A549 treated with Hydrocortisone at 1 μM for 4 hours (cell line): ENCODE measurements at places on chromosomes 12 and 14. TPM values are rescaled to one million over a fixed set of nuclear protein-coding genes. Genes with fewer than 3 reads are reported as not detected.

Gene CD4
- not detected in 5 replicates for total RNA-seq

Gene COX8C
- total RNA-seq = not detected in 5 replicates

Gene ADGRD1
- 0.25 to 0.78 TPM (median 0.55 TPM) in 5 replicates for total RNA-seq

Gene PKP2
- total RNA-seq = 6.5 to 8.1 TPM (median 7.8 TPM) in 5 replicates

Gene SMCO2
- 0.25 TPM in 1 of 5 replicates, not detected in the others for total RNA-seq

Gene AQP6
- total RNA-seq = 0.13 TPM in 1 of 5 replicates, not detected in the others

Gene MVK
- 6.4 to 8.9 TPM (median 8.4 TPM) in 5 replicates for total RNA-seq

Gene TMEM119
- 0.17 to 0.20 TPM in 2 of 5 replicates, not detected in the others for total RNA-seq

Gene AGAP2
- 0.09 to 0.23 TPM (median 0.12 TPM) in 5 replicates for total RNA-seq

Gene LMNTD1
- total RNA-seq = not detected in 5 replicates

Gene FOXM1
- 84.5 to 96.5 TPM (median 91.4 TPM) in 5 replicates for total RNA-seq

Gene EID3
- 5.5 to 8.8 TPM (median 6.1 TPM) in 5 replicates for total RNA-seq

Gene SENP1
- 9.5 to 16.5 TPM (median 11.1 TPM) in 5 replicates for total RNA-seq

Gene LPAR5
- 0.58 to 1.0 TPM (median 0.70 TPM) in 5 replicates for total RNA-seq

Gene DTX3
- 16.2 to 18.9 TPM (median 18.6 TPM) in 5 replicates for total RNA-seq

Gene NOS1
- total RNA-seq = 0.46 to 0.63 TPM (median 0.51 TPM) in 5 replicates

Gene LIN7A
- total RNA-seq = 0.21 to 0.62 TPM (median 0.47 TPM) in 5 replicates

Gene SLC39A2
- total RNA-seq = not detected in 5 replicates

Gene FAIM2
- total RNA-seq = 0.02 TPM in 1 of 5 replicates, not detected in the others

Gene DYRK4
- total RNA-seq = 43.0 to 47.9 TPM (median 45.3 TPM) in 5 replicates

Gene EPYC
- total RNA-seq = not detected in 5 replicates

Gene CCDC196
- total RNA-seq = not detected in 5 replicates

Gene PTGER2
- total RNA-seq = 2.5 to 4.4 TPM (median 4.2 TPM) in 5 replicates

Gene OR11H7
- total RNA-seq = not detected in 5 replicates

Gene CACNA1C
- 0.05 to 0.20 TPM (median 0.06 TPM) in 4 of 5 replicates, not detected in the other for total RNA-seq

Gene LPCAT3
- 27.2 to 31.6 TPM (median 29.5 TPM) in 5 replicates for total RNA-seq

Gene TAS2R50
- not detected in 5 replicates for total RNA-seq

Gene DICER1
- 16.6 to 25.2 TPM (median 22.3 TPM) in 5 replicates for total RNA-seq

Gene C12orf54
- not detected in 5 replicates for total RNA-seq

Gene ACVRL1
- 0.05 to 0.20 TPM (median 0.06 TPM) in 5 replicates for total RNA-seq
